OCI-M1 (cell line): ENCODE measurements at places on chromosomes 2 and 18.
A peak's percentile ranks its signal among the peaks of the same experiment; 100 is the strongest.

DNA sequence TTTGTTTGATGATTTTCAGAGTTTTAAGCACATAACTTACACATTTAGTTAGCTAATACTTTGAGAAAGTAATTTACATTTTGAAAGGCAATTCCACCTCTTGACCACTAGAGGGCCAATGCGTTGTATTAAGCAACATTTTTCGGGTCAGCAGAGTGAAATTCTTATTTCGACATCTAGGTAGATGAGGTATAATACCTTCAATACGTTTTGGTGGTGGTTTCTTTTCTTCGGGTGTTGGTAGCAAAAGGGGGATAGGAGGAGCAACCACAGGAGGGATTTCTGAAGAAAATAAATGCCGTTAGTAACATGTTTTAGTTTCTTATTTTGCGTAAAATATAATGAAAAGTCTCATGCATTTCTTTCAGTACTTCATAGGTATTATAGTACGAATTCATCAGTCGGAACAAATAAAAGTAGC, 106.3 kb downstream of the TTN start:
- DNase-seq = peak; percentile 58

GRCh38 chr2:192953116-192953515, 758.4 kb upstream of the TMEFF2 start:
- peak; percentile 36 for DNase-seq

- DNase-seq = no peak
Observed at GRCh38 chr2:29347774-29348461, 232.7 kb downstream of the CLIP4 start.

- DNase-seq = peak; percentile 14
Observed at GRCh38 chr2:192195548-192196418, 1.1 kb upstream of the TMEFF2 start.

DNA sequence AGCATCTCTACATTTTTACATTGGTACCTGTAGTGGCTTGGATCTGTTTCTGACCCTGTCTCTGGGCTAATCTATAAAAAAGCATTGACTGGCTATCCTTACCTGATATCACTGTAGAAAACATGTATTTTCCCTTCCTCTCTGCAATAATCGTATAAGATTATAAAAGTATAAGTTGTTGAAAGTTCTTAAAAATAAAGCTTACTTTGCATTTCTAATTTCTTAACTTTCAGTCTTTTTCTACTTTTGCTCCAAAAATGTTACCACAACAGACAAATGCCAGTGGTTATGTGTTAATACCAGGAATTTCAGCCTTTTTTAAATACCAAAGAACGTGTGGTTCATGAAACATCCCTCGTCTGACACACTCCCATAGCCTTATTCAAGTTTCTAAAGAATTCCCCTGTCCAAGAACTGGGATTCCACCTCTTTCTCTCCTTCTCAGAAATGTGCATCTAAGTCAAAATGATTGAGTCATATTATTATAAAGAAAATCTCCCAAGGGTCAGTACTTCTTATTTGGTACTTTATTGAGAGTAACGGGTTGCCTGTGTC, 28.5 kb upstream of the ACKR3 start:
- no peak for DNase-seq

DNA sequence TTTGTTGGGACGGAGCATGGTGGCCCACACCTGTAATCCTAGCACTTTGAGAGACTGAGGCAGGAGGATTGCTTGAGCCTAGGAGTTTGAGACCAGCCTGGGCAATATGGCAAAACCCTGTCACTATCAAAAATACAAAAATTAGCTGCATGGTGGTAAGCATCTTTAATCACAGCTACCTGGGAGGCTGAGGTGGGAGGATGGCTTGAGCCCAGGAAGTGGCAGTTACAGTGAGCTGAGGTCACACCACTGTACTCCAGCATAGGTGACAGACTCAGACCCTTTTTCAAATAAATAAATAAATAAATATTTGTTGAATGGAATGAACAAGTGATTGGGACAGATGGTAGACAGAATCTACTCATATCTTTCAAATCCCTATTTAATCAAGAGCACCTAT, 5.7 kb upstream of the ITPRIPL1 start:
- no peak for DNase-seq

DNA sequence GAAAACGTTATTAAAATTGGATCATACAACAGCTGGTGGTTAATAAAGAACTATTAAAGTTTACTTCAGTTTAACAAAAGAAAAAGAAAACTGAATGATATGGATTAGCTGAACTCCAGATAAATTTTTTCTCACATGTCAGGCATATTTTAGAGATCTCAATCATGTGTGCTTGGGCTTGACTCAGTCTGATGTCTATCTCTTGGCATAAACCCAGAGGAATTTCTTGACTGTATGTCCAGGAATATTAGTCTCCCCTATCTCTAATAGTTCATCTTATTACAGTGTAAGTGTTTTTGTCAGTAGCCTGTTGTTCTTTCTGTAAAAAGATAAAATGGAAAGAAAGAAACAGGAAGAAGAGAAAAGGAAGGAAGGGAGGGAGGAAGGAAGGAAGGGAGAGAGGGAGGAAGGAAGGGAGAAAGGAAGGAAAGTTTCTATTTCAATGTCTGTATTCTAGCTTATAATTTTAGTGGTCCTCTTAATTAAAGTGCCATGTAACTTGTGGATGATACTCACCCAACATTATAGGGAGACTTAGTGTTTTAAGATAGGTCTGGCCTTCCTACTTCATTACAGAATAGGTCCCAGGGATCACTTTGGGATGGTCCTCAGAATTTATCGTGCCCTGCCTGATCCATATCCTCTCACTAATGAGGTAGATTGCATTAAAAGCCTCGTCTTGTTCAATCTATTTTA, 99.7 kb upstream of the UGP2 start:
- no peak for DNase-seq

- DNase-seq = no peak
Observed at GRCh38 chr18:73670524-73670923, 477.1 kb downstream of the FBXO15 start.

GRCh38 chr2:56474412-56475158, 290.8 kb downstream of the CCDC85A start:
- DNase-seq = peak; percentile 71

- no peak for DNase-seq
Observed at GRCh38 chr18:36830158-36830495, 1.2 kb downstream of the KIAA1328 start.

DNA sequence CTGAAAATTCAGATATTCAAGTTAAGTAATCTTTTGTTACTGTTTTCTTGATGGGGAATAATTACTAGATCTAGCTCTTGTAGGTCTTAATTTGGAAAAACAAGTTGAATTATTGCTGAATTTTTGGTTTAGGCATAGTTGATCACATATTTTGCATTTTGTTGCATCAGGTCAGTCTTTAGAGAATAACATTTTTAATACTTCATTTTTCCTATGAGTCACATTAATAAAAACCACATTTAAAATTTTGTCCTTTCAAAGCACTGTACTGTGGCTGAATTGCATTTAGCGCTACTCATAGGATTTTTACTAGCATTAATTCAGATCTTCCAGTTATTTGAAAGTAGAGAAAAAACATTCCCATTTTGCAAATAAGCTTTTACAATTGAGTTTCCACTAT, 23.2 kb downstream of the MAP4K4 start:
- DNase-seq = no peak

DNA sequence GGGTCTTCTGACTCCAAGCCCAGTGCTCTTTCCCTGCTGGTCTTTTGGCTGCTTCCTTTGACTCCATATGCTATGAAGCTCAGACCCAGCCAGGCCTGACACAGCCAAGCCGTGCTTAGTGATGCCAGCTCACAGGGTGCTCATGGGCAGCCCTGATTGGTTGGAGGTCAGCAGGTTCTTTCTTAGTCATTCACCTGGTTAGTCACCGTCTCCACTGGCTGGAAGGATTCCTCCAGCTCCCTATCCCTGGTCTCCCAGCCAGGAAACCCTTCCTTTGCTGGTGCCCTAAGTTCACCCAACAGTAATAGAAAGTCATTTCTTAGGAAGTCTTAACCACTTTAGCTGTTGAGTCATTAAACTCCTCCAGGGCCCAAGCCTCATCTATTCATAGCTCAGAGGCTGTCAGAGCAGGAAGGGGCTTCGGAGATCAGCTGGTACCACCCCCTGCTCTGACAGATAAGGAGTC, 3.9 kb downstream of the KCNK3 start:
- peak; percentile 10 for DNase-seq

DNA sequence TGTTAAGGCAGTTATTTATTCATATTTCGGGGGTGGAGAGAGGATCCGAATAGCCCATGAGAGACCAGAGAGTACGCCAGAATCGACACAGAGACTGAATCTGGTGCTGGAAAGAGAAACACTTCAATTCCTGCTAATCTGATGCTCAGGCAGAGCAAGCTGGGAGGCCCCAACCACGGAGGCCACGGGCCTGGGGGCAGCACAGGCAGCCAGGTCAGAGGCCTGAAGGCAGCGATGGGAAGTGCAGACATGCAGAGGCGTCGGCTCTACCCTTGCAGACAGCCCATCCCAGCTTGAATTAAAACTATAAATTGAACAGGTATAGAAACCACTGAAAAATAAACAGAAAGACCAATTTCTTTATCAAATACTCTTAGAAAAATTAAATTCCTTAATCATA, 50.6 kb downstream of the PXDN start:
- no peak for DNase-seq

DNA sequence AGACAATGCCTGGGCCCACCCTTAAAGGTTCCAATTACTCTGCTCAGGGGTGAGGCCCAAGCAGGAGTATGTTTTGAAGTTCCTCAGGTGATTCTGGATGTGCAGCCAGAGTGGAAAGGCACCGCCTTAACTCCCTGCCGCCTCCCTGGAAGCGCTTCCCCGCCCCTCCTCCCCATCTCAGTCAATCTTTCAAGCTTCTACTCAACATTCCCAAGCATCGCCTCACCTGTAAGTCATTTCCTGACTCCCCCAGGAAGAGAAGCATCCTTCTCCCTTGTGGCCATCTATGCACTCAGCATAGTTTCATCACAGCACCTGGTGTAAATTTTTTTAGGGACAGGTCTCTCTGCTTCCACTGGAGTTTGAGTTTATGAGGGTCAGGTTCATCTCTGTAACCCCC, 67.5 kb downstream of the MYL12B start:
- no peak for DNase-seq

DNA sequence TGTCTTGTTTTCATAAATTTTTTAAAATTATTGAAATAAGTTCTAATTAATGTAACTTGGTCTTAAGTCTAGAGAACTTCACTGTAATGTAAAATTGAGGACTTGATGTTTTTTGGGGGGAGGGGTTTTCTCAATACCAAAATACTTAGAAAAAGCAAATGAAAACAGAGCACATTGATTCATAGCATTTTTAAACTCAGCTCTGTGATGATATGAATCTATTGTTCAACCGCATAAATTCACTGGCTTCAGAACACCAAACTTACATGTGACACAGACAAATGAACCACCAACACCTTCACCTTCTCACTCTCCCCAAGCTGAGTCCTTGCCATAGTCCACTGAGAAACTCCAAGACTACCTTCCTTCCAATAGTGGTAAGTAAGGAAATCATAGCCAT, 108.2 kb downstream of the ZNF521 start:
- DNase-seq = peak; percentile 79

DNA sequence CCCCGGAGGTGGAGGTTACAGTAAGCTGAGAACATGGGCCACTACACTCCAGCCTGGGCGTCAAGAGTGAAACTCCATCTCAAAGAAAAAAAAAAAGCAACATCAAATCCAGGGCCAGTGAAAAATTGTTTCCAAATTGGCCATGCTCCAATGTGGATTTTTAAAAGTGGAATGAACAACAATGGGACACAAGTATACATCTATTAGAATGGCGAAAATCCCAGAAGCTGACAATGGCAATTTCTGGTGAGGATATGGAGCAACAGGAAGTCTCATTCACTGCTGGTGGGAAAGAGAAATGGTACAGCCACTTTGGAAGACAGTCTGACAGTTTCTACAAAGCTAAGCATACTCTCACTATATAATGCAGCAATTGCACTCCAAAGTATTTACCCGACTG, 161.4 kb downstream of the UXS1 start:
- DNase-seq = no peak

DNA sequence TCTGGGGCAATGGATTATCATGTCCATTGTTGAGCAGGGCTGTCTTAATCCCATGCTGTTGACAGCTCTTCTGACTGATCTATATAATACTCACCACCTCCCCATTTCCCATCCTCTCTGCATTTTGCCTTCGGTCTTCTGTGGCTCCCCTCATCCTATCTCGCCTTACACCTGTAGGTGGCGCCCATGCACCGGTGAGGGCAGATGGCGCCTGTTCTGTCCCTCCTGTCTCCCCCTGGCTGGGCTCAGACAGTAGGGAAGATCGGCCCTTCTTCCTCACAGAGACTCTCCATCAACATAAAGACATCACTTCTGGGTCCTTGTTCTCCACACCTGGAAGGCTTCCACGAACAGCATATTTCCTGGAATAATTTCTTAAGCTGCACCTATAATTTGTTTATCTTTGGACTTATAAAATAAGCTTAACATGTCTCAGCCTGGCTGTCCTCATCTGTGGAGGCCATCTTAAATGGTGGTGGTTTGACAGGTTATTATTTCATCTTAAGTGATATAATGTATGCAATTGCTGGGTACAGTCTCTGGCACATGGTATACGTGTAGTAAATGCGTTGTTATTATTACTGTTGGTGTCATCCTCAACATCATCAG, 10.9 kb upstream of the CDH20 start:
- peak; percentile 80 for DNase-seq

DNA sequence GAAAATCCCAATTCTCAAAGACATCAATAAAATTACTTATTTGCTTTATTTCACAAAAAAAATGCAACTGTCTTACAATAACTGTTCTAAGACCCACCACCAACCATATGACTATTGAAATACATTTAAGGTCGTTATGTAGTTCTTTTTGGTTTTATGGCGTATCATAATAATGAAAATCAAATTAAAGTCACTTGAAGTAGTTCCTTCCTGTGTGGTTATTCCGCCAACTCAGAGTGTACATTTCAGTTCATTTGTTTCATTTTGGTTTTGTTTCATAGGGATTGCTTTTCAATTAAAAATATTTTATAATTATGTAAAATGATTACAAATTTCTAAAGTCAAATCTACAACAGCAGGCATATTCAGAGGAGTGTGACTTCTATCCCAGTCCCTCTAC, 45.9 kb upstream of the AAK1 start:
- no peak for DNase-seq

DNA sequence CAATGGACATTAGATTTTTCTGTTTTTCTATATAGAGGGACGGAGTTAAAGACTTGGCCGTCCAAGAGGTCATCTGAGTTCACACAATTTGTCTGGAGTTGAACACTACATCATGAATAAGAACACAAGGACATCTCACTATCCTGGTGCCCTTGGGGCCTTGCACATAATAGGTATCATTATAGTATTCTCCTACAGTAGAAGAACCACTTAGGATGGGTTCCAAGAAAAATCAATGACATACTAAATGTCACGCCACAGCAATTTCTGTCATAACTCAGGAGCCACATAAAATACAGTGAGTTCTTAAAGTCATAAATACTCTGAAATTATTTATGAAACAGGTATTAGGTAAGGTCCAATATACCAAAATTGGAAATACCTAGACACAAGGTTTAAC, 154.4 kb downstream of the NCKAP5 start:
- DNase-seq = no peak

DNA sequence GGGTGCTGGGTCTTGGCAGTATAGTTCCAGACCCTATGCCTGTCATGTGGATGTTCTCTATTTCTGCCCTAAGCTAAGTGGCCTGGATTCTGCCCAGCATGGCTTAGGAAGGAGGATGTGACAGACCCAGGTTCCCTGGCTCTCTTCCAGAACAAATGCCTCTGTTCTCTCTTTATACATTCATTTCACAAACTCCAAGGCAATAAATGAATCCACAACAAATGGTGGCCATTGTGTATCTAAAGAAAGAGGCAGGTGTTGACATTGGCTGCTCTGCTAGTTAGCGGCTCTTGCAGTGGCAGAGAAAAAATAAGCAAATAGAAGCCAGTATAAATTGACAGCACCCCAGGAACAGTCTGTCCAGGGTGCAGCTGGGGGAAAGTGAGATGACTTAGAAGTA, 298.6 kb downstream of the SUCLG1 start:
- DNase-seq = no peak
